ENCODE measurements at places on chromosomes 12 and 14.

- no peak for DNase-seq
Measured at GRCh38 chr14:27384124-27384523, 786.3 kb upstream of the NOVA1 start.

DNA sequence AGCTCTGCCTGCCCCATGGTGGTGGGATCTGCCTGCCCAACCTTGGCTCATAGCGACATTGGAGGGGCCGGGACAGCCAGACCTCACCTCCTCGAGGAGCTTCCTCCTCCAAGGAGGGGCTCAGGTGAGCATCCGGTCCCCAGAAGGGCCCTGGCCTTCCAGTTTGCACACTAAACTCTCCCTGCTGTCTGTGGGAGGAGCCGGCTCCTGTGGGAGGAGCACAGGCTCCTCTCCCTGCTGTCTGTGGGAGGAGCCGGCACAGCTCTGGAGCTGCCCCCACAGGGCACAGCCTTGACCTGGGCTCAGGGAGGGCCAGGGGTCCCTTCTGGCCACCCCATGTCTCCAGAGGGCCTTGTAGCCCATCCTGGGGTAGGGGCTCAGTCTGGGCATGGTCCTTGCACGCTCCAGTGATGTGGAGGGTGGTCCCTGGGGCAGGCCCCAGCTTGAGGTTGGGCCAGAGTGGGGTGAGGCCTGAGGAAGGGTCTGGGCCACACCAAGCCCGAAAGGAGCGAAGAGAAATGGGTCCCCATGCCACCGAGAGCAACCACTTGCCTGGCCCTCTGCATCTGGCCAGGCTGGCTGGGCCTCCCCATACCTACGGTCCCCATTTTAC lies 147.5 kb upstream of the C14orf180 start:
- DNase-seq: no peak

GRCh38 chr14:102982852-102983470 lies 60.5 kb downstream of the AMN start:
- DNase-seq: no peak

DNA sequence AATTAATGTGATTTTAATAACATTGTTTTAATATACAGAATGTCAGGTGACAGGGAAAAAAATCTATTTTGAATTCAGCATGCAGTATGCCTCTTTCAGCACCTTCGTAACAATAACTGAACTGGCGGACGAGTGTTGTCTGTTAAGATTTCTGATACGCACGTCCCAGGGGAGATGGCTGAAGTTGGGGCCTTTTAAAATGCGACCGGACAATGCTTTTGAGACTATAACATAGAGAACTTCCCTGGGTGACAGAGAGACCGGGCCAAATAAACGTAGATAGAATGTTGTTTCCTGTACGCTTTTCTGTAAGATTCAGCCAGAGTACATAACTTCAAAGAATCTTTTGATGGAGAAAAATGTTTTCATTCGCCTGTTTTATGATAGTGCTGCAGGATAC lies 239.7 kb downstream of the EGLN3 start:
- no peak for DNase-seq

GRCh38 chr14:102759456-102760187 lies 17.6 kb upstream of the TRAF3 start:
- DNase-seq: no peak

GRCh38 chr12:33357181-33357580 lies 82.4 kb downstream of the SYT10 start:
- no peak for DNase-seq

GRCh38 chr12:51822956-51823355 lies 25.6 kb downstream of the FIGNL2 start:
- DNase-seq: no peak

DNA sequence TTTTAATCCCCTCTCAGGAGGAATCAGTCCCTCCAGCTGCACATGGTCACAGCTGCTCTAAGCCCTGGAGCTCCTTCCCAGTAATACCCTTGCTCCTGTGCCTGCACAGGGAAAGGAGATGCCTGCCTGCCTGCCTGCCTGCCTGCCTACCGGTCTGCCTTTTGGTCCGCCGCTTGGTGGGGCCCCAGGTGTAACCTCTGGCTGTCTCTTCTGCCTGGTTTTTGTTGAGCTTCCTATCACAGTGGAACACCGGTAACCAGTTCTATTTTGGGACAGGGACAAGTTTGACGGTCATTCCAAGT lies 99.8 kb downstream of the DAD1 start:
- no peak for DNase-seq

GRCh38 chr12:49671031-49671765 lies 36.0 kb downstream of the FMNL3 start:
- peak; percentile 76 for DNase-seq

GRCh38 chr14:92443167-92443566 lies 70.4 kb upstream of the RIN3 start:
- no peak for DNase-seq

DNA sequence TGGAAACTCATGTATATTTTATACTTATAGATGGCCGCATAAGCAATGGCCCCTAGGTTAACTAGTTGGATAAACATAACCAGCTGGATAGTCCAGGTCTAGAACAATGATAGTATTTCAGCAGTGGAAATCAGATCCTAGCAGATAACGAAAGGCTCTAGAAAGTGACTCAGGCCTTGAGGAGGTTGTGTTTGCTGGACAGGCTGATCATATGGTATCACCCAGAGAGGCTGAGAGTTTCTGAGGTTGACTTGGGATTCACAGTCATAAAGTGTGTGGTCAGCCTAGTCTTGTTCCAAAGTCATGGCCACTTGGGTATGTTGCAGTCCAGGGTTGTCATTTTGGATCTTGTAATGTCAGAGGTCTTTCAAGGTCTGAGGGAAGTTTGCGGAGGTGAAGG lies 16.8 kb downstream of the FLVCR2 start:
- no peak for DNase-seq

DNA sequence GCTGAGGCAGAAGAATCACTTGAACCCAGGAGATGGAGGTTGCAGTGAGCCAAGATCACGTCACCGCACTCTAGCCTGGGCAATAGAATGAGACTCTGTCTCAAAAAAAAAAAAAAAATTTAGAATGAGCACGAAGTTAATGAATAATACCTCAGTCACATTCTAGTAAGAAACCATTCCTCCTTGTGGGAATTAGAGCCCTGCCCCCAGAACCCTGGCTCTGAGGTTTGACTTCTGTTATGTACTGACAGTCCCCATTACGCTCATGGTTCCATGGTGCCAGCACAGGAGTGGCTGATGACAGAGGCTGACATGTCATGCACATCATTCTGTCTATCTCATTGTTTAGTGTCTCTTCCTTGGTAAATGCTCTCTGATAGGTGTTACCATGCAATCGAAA lies 132.6 kb upstream of the FGD4 start:
- DNase-seq: no peak

- no peak for DNase-seq
Measured at GRCh38 chr14:63677891-63678379, 36.3 kb upstream of the WDR89 start.

GRCh38 chr12:106054049-106054448 lies 84.7 kb downstream of the NUAK1 start:
- DNase-seq: no peak

DNA sequence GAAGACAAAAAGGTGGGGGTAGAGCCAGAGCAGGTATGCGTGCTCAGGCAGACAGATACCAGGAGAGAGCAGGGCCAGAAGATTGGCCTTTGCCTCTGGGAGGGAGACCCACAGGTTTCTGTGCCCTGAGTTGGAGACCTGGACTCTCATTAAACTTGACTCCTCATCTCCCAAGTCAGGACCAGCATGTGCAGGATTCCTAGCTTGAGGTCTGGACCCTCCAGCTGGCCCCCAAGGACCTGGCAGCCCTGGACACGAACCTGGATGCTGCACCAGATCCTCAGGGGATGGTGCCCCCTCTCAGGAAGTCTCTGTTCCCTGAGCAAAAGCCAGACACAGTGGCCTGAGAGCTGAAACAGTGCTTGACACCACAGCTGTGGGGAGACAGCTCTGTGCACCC lies 10.5 kb upstream of the KRT73 start:
- no peak for DNase-seq

DNA sequence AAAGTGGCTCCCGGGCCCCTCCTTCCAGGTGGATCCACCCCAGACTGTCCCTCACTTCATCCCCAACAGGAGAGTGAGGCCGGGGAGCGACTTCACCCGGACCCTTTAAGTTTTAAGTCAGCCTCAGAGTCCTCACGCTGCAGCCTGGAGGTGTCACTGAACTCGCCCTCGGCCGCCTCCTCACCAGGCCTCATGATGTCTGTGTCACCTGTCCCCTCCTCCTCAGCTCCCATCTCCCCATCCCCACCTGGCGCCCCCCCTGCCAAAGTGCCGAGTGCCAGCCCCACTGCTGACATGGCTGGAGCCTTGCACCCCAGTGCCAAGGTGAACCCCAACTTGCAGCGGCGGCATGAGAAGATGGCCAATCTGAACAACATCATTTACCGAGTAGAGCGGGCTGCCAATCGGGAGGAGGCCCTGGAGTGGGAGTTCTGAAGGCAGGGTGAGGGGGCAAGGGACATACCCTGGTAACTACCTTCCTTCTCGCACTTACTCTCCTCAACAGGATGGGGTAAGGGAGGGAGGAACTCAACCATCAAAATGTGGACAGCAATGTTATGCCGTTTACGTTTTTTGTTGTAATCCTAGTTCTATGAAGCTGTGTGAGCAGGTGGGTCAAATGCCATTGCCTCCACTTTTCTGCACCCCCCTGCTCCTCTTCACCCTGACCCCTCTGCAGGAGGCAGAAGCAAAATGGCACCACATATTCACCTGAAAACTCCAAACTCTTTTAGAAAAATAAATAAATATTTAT lies 20.8 kb downstream of the PHETA1 start:
- DNase-seq: no peak

GRCh38 chr14:101116486-101117130 lies 213.1 kb upstream of the RTL1 start:
- no peak for DNase-seq

GRCh38 chr12:88207921-88208620 lies 66.0 kb downstream of the TMTC3 start:
- DNase-seq: no peak

DNA sequence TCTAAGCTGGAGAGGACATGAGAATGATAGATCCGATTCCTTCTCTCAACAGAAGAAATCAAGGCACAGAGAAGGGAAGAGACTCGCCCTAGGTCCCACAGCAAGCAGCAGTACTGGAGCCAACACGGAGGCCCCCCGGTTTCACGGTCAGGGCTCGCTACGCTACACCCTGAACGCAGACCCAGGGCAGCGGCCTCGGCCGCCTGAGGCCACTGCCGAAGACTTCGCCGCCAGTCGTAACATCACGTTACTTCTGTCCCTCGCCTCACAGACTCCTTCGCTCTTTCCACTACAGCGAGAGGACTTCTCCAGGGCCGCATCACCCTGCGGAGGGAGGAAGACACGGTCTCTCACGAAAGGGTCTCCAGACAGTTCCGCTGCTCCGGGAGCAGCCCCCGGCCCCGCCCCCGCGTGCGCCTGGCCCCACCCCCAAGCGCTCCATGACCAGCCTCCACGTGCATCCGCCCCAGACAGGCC lies 411 bp upstream of the DCAF4 start:
- DNase-seq: no peak

DNA sequence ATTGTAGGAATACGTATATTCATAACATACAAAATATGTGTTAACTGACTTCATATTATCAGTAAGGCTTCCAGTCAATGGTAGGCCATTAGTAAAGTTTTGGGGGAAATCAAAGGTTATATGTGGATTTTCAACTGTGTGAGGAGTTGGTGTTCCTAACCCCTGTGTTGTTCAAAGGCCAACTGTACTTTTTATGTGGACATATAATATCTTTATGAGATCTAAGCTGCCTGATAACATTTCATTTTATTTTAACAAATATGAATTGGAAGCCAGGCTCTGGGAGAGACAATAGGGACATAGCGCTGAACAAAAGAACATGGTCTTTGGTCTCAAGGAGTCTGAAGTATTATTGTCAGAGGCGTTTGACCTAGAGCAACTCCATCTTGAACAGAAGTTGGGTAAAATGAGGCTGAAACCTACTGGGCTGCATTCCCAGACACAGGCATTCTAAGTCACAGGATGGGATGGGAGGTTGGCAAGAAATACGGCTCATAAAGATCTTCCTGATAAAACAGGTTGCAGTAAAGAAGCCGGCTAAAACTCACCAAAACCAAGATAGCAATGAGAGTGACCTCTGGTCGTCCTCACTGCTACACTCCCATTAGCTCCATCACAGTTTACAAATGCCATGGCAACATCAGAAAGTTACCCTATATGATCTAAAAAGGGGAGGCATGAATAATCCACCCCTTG lies 147.2 kb downstream of the KSR2 start:
- no peak for DNase-seq

GRCh38 chr14:49950275-49951228 lies 57.7 kb downstream of the ARF6 start:
- DNase-seq: no peak

- DNase-seq: no peak
Measured at GRCh38 chr12:39813776-39814175, 194.2 kb upstream of the ABCD2 start.

DNA sequence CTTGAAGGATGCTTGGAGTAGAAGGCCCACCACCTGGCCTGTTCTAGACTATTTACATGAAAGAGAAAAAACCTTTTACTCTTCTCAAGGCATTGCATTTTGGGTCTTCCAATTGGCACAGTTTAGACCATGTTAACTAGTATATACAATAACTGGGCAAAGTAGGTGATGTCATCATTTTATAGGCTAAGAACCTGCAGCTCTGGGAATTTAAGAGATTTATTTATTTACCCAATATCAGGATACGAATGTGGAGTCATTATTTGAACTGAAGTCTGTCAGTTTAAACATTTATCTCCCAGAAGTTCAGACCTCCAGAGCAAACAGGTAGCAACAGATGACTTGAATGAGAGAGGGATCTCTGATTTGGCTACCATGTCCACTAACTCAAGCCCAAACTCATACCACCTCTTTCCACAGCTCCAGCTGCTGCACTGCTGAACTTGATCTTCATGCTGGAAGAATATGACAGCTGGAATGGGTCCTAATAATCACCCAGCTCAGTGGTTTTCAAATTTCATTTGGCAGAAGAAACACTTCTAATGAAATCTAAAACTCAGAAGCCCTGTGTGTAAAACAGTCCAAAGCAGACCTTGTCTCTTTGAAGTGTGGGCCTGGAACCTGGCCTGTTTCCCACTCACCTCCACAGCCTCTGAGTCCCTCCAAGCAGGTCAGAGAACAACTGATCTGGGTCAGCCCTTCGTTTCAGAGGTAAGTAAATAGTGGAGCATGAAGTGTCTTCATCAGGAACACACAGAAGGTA lies 179.2 kb downstream of the EMP1 start:
- DNase-seq: no peak

All from CD8-positive, alpha-beta memory T cell (primary cell).